ENCODE measurements at places on chromosomes 4 and X.

GRCh38 chrX:132689612-132690563 is 201.1 kb upstream of the MBNL3 start:
- DNase-seq, result no peak

DNA sequence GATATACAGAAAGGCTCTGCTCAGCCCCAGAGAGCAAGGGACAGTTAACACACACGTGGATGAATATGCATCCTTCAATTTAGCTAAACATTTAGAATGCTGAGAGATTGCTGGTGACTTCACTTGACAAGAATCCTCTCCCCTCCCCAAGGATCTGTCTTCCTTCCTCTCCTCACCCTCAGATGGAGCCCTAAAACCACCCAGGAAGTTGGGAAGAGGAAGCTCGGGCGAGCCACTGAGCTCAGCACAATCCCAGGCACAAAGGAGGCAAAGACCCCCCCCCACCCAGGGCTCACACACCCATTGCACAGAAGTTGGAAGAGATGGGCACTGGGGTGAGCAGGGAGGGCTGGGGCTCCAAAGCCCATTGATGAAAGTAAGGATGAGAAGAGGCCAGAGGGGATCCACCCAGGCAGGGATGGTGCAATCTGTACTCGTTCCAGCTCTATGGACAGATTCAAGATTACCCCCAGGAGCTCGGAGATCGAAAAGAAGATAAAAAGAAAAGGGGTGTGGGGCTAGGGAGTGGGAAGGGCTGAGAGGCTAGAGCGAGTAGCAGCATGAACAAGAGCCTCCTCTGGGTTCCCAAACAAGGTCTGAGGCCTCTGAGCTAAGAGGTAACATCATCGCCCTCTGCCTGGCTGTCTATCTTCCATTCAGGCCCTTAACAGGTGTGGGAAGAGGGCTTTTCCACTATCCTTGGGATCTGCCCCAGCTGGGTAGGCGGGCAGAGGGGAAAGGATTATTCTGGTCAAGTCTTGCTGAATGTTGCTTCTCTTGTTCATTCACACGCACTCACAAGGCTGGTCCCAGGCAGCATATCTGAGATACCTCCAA is 1.2 kb downstream of the TFE3 start:
- no peak for DNase-seq

GRCh38 chrX:28487818-28488217 is 99.4 kb upstream of the IL1RAPL1 start:
- DNase-seq, result no peak

- no peak for DNase-seq
These were observed 267.3 kb downstream of the BCOR start for GRCh38 chrX:39830414-39830813.

DNA sequence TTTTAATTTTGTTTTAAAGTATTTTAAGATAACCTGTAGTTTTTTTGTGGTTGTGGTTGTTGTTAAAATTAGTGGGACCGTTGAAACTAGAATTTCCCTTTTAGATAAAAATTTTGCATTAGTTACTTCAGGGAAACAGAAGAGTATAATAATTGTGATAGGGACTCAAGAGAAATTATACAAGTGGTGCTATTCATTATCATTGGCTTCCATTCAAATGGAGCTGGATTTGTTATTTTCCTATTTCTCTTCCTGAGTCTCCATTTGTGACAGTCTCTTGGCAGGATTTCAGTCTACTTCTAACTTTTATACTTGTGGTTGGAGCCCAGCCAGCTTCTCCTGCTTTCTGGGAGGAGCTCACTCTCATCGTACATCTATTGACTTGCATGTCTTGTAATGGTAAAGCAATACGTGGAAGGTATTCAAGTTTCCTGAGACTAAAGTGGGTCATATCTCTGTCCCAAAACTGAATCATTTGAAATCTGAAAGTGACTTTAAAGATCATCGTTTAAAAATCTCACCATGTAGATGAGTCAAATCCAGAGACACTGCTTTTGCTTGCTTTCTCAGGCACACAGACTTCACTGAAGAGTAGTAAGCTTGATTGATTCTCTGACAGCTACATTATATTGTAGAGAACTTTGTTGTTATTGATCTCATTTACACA is 155.8 kb downstream of the RPA4 start:
- DNase-seq, result no peak

GRCh38 chr4:52037689-52038102 is 403 bp downstream of the SGCB start:
- no peak for DNase-seq

DNA sequence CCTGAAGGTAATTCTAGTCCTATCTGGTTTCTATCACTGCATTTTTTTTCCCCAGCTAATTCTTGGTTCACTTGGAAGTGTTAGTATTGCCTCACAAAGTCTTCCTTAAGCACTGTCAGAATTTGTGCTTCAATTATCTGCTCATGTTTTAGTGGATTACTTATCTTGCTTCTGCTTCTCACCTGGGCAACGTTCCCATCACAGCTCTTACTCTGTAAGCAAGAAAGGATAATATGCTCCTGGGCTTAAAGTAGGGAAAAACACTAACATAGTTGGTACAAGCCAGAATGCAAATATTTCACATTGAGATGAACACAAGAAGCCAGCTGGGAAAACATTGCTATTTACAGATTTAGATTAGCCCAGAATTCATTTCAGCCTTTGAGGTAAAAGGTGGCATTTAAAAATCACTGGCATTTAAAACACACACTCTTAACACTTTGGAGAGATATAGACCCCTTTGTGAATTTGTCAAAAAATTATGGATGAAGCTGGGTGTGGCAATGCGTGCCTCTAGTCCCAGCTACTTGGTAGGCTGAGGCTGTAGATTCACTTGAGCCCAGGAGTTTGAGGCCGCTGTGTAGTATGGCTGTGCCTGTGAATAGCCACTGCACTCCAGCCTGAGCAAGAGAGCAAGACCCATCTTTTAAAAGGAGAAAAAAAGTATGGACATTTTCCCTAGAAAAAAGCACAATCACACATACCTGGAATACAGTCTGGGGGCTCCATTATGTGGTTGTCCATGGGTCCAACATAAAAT is 6.6 kb upstream of the PTPN13 start:
- DNase-seq, result no peak

DNA sequence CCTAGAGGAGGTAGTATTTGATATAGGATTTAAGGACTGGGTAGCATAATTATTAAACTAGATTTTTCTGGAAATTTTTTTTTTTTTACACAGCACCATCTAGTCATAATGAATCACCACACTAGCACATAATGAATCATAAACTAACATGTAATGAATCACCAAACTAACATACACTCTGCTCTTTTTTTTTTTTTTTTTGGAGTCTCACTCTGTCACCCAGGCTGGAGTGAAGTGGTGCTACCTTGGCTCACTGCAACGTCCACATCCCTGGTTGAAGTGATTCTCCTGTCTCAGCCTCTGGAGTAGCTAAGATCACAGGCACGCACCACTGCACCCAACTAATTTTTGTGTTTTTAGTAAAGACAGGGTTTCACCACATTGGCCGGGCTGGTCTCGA is 92.5 kb downstream of the FAM13A start:
- DNase-seq, result no peak

- no peak for DNase-seq
These were observed 46.4 kb upstream of the PARM1 start for GRCh38 chr4:74886484-74886883.

DNA sequence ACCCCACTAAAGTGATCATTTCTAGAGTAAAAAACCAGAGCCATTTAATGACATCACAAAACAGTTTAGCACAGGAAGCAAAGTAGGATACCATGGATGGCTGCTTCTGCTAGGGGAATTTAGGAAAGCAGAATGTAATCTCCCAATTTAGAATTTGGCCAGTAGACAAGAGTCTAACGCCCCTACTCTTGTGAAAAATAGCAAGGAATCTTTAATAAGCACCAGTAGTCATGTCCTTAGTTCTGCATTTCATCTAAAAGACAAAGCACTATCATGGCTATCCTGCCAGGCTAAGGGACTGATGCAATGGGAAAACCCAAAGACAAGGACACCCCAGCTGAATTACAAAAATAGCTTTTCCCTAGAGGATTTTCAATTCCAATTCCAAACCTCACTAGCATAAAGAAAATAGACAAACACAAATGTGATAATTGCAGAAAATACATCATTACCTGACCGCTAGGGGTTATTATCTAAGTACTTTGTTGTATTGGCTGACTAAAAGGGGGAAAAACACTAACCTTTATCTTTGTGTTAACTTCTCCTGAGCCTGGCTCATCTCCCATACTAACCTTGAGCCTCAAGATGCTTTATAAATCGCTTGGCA is 2.6 kb upstream of the AMMECR1 start:
- DNase-seq, result no peak

DNA sequence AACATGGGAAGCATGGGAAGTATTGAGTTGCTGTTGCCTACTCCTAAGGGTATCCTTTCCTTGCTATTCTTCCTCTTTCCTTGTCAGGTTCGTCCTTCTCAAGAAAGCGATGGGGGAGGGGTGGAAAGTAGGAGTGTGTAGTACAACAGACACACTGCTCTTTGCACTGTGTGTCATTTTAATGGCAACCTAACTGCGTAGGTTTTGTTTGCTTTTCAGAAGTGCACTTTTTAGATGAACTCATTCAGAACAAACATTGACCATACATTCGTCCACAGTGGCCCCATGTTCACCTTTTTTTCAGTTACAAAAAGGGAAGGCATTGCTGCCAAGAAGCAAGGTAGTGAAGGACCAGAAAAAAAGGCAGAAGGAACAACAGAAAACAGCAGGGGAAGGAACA is 10.2 kb upstream of the YIPF6 start:
- no peak for DNase-seq

DNA sequence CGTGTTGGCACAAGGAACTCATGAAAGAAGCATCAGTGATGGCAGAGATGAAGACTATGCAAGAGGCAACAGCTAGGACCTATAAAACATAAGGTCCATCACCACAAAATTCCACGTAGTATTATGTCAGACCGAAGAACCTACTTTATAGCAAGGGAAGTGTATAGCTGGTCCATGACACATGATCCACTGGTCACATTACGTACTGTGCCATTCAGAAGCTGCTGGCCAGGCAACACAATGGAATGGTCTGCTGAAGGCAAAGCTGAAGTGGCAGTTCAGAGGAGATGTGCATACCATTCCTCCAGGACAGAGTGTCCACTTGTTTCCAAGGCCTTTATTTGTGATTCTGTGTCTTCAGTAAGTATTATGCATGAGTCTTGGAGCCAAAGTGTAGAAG is 215.5 kb upstream of the UGT8 start:
- DNase-seq, result no peak

- no peak for DNase-seq
These were observed 335.8 kb downstream of the FAT4 start for GRCh38 chr4:125650557-125650956.

GRCh38 chrX:153408221-153408721 is 3.0 kb upstream of the ZFP92 start:
- DNase-seq, result no peak

DNA sequence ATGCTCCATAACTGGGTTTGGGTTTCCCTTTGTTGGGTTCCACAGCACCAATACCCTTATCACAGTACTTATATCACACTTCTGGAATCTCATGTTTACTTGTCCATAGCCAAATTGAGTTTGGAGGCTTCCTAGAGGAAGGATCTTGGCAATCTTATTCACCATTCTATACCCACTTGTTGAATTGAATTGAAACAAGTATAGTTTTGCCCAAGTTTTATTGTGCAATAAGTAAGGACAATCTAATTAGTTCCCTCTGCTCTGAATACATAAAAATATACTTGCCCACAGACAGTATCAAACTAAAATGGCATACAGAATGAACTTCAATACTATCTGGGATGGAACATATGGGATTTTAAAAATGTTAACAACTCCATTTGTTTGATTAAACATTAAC is 40.3 kb downstream of the SEC31A start:
- DNase-seq, result no peak

Measured in NCI-H2107 (cell line).